ENCODE measurements at places on chromosomes 6 and 20.

DNA sequence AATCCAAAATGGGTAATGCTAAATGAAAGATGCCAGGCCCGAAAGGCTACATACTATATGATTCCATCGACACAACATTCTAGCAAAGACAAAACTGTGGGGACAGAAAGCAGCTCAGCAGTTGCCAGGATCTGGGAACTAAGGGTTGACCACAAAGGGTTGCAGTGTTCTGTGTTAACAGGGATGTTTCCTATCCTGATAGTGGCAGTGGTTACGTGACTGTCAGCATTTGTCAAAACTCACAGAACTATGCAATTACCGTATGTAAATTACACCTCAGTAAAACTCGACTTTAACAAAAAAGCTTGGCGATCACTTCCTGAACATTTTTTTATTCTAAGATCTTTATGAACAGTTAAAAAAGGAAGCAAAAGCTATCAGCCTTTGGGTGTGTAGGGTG lies 83.9 kb downstream of the BANF2 start:
- no peak for DNase-seq

DNA sequence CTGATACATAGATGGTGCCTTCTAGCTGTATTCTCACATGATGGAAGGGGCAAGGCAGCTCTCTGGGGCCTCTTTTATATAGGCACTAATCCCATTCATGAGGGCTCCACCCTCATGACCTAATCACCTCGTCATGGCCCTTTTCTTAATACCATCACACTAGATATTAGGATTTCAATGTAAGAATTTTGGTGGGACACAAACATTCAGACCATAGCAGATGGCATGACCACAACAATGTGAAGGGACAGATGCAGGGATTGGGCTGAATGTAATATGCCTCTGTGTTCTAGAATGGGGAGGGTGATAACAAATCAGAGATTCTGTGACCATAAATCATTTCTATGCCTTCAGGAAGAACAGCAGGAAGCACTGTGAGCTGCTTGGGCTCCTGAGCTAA lies 145.8 kb downstream of the LCA5 start:
- DNase-seq: no peak

DNA sequence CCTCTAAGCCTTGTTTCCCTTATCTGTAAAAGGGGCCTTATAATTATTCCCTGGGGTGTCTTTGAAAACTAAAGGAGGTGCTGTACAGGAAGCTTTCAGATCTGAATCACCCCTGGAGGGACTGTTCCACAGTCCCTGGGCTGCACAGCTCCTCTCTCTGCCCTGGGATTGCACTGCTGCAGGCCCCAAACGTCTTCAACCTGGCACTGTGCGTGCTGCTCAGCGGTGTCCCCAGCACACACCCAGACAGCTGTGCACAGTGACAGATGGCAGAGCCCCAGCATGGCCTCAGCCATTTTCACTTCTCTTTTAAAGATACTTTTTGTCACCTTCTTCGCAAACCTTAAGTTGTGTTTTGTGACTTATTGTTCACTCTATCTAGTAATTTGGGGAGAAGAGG lies 50.7 kb upstream of the INSM1 start:
- no peak for DNase-seq

- DNase-seq: no peak
Observed at GRCh38 chr6:84344005-84344404, 116.6 kb upstream of the CEP162 start.

DNA sequence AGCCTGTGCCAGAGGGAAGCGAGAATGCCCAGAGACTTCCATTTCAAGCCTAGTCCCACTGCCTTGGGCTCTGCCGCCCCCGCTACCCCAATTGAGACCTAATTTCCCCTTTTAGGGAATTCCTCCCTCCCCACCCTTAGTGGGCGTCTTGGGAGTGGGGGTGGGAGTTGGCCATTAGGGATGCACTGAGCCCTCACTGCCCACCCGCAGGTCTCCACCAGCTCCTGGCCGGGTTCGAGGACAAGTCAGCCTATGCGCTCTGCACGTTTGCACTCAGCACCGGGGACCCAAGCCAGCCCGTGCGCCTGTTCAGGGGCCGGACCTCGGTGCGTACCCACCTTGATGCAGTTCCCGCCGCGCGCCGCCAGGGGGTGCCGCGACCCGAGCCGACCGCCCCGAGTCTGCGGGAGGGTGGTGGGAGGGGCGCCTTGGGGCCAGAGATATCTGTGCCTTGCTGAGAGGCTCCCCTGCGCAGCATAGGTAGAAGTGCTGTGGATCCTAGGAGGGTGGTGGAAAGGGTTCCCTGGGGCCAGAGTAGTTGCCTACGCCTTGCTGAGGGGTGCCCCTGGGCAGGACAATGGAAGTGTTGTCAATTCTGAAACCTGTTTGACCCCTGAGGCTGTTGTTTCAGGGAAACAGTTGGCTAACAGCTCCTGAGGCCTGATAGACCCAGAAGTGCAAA lies 9.2 kb downstream of the ITPA start:
- peak; percentile 54 for DNase-seq

DNA sequence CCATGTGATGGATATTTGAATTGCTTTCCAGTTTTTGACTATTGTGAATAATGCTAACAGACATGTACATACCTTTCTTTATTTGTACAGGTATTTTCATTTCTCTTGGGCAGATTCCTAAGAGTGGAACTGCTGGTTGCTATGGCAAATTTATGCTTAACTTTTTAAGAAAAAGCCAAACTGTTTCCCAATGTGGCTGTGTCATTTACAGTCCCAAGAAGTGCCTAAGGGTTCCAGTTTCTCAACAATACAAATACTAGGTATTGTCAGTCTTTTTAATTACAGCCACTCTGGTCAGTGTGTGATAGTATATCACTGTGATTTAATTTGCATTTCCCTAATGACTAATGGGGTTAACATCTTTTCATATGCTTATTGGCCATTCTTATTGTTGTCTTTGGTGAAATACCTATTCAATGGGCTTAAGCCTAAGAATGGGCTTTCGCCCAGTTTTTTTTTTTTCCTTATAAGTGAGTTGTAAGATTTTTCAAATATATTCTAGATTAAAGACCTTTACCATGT lies 10.3 kb downstream of the REPS1 start:
- DNase-seq: no peak

DNA sequence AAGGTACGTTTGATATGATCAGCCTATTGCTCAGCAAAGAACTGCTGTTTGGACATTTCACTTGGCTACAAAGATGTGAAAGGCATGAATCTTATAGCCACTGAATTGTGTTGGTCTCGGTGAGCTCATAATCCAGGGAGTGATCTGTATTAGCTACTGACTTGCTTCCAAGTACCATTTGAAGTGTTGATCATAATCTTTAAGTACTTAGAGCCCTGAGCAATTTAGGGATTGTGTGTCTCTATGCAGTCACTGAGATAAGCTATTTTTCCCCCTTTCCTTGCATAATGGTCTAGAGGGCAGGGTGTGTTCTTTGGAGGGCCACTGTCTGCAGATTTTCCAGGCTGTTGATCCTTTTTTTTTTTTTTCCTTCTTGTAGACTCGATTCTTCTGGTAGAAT lies 393.6 kb downstream of the ESR1 start:
- no peak for DNase-seq

DNA sequence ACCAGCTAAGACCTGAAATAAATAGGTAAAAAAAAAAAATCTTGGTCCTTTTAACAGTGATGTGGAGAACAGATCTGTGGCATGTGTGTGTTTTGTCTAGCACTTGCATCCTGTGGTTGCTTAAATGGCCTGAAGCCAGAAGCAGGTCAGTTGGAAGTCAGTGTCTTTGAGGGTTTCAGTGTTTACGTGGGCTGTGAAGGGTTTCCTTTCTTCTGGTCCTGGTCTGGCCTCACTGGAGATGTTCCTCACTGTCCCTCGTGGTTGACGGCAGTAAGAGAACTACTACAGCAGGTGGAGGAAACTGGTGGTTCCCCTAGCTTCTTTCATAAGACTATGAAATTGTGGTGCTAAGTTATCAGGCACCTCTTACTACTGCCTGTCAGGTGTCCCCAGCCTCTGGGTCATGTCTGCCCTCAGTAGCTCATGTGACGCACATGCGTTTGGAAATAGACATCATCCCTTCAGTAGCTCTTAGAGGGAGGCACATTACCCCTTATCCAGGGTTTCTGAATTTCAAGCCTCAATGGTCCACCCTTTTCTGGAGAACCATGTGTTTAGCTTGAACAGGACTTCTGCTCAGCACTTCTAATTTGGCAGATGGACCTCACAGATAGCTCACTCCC lies 59.4 kb upstream of the SCP2D1 start:
- DNase-seq: no peak

GRCh38 chr6:56510984-56511531 lies 131.6 kb downstream of the DST start:
- peak; percentile 69 for DNase-seq

- no peak for DNase-seq
Observed at GRCh38 chr20:11438412-11438811, 479.3 kb upstream of the BTBD3 start.

DNA sequence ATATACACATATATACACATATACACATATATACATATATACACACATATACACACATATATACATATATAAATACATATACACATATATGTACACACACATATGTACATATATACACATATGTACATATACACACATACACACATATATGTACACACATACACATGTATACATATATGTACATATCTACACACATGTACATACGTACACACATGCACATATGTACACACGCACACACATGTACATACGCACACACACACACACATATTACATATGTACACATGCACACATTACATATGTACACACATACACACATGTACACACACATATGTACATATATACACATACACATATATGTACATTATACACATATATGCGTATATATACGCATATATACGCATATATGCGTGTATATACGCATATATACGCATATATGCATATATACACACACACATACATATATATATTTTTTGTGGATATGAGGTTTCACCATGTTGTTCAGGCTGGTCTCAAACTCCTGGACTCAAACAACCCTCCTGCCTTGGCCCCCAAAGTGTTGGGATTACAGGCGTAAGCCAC lies 27.2 kb downstream of the SRC start:
- DNase-seq: no peak

DNA sequence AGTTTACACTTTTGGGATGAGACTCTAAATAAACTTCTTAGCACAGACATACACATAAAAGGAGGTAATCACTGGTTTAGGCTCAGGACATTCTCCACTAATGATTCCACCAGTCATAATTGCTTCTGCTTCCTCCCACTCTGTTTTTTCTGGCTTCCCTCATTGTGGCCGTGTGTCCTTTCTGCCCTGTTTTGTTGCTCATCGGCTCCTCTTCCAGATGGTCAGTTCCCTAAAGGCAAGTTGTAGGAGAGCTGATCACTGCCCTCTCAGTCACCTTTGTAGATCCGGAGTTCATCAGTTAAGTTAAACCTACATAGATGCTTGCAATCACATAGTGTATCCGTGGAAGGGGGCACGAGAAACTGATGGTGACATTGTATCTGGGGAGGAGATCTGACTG lies 200.5 kb upstream of the ARG1 start:
- no peak for DNase-seq

DNA sequence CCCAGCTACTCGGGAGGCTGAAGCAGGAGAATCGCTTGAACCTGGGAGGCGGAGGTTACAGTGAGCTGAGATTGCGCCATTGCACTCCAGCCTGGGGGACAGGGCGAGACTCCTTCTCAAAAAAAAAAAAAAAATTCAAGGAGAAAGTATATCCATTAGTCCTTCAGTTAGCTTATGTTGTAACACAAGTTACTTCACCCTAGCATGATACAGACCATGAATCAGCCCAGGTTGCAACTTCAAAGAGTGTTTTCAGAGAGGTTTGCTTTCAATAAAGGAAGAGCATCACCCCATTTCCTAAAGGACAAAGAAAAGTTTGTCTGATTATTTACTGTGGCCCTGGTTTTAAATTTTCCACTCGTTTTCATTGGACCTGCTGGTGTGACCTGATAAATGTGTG lies 73.0 kb downstream of the SERAC1 start:
- no peak for DNase-seq

DNA sequence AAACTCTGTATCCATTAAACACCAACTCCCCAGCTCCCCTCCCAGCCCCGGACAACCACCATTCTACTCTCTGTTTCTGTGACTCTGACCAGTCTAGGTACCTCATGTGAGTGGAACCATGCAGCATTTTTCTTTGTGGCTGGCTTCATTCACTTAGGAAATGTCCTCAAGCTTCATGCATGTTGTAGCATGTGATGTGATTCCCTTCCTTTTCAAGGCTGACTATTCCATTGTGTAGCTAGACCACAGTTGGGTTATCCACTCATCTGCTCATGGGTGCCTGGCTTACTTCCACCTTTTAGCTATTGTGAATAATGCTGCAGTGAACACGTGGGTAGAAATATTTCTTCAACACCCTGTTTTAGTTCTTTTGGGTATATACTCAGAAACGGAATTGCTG lies 8.8 kb upstream of the BPHL start:
- no peak for DNase-seq

GRCh38 chr20:31581391-31581790 lies 23.7 kb upstream of the ID1 start:
- DNase-seq: no peak

DNA sequence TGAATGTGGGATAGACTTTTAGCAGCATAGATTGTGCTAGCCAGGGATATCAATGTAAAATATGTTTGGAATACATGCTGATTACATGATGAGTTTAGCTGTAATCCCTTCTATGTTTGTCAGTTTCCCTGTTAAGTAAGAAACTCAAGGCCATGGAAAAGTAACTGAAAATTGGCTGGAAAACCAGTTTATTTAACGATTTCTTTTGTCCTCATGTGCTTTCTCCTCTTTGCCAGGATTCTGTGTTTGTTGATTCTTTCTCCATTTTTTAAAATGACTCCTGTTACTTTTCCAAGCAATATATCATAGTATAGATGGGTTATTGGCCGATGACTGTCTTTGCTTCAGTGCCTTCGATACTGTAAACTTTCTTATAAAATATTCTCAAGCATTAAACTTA lies 87.5 kb downstream of the SAMD5 start:
- DNase-seq: no peak

- no peak for DNase-seq
Observed at GRCh38 chr20:9129756-9130155, 60.9 kb downstream of the PLCB4 start.

DNA sequence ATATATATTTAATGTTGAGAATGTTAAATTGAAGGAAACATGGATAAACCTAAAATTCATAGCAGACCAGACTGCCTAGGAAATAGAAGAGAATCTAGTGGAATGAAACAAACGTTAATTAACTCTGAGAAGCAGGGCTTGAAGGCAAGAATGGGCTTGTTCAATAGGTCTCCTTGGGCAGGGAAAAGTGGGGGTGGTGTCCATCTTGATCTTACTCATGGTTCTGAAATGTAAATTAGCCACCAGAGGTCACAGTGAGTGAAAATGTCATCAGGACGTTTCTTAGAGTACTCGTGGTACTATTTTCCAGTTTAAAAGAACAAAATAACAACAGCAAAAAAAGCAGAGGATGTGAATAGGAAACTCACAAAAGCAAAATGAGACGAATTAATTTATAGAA lies 66.8 kb upstream of the BTBD3 start:
- peak; percentile 21 for DNase-seq

GRCh38 chr20:20772497-20773085 lies 60.1 kb upstream of the RALGAPA2 start:
- no peak for DNase-seq

- no peak for DNase-seq
Observed at GRCh38 chr6:35280903-35281302, 16.7 kb upstream of the DEF6 start.
